Fibroblast of skin of left quadriceps (primary cell): ENCODE measurements at places on chromosomes 4 and X.

GRCh38 chrX:102832661-102833060 lies 104.4 kb upstream of the RAB40AL start:
- no peak for DNase-seq

DNA sequence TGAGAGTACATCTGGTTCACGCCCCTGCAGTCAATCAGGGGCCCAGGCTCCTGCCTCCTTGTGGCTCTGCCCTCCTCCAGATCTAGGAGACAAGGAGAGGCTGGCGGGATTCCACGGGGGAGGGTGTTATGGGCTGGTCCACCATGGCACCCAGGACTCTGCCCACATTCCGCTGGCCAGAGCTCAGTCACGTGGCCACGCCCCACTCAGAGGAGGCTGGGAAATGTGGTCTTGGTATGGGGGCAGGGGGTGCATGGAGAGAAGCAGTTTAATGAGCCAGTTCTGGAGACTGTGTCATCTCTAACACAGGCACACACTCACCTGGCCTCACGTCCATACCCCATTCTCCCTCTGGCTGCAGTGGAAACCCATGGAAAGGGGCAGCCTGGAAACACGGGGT lies 31.5 kb upstream of the PSAPL1 start:
- DNase-seq = no peak

- DNase-seq = no peak
These were observed 10.4 kb upstream of the DRD5 start for GRCh38 chr4:9771034-9771433.

- DNase-seq = no peak
These were observed 88.0 kb downstream of the RAB28 start for GRCh38 chr4:13396161-13396560.

GRCh38 chr4:30757357-30757756 lies 37.2 kb downstream of the PCDH7 start:
- DNase-seq = peak; percentile 71
